Chondrocyte (in vitro differentiated cells): ENCODE measurements at places on chromosomes 1 and 21. TPM values are rescaled to one million over a fixed set of nuclear protein-coding genes. Genes with fewer than 3 reads are reported as not detected.

DNA sequence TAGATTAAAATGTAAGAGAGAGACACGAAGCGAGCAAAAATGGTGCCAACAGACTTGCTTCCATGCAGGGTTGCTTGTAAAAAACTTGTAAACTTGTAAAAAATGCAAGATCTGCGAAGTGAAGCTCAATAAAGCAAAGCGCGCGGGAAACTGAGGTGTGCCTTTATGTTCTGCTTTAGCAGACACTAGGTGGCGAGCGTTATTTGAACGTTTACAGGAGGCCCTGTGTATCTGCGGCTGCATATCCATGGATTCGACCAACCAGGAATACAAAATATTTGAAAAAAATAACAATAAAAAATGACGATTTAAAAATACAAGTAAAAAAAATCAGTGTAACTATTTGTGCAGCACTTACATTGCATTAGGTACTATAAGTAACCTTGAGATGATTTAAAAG is 1.5 kb downstream of the UBE2G2 start:
- H3K27ac ChIP-seq: peak overlapping the region; percentile 10
- H3K27me3 ChIP-seq: no peaks in the 10 kb centered on the region
- no peak for DNase-seq
- H3K4me3 ChIP-seq: peak overlapping the region; percentile 94
- H3K4me1 ChIP-seq: peaks cover 32% of the 10 kb centered on the region
- peaks cover 6% of the 10 kb centered on the region for H3K36me3 ChIP-seq

GRCh38 chr1:119004129-119004527 is 16.0 kb upstream of the TBX15 start:
- H3K4me3 ChIP-seq: no peak overlapping the region
- H3K36me3 ChIP-seq: peaks cover 3% of the 10 kb centered on the region
- no peak for DNase-seq
- peak overlapping the region; percentile 78 for H3K27ac ChIP-seq

- no peak for DNase-seq
- peaks cover 14% of the 10 kb centered on the region for H3K4me1 ChIP-seq
- no peak overlapping the region for H3K27ac ChIP-seq
- H3K4me3 ChIP-seq: no peak overlapping the region
Measured at GRCh38 chr1:220226752-220227151, 45.5 kb downstream of the RAB3GAP2 start.

DNA sequence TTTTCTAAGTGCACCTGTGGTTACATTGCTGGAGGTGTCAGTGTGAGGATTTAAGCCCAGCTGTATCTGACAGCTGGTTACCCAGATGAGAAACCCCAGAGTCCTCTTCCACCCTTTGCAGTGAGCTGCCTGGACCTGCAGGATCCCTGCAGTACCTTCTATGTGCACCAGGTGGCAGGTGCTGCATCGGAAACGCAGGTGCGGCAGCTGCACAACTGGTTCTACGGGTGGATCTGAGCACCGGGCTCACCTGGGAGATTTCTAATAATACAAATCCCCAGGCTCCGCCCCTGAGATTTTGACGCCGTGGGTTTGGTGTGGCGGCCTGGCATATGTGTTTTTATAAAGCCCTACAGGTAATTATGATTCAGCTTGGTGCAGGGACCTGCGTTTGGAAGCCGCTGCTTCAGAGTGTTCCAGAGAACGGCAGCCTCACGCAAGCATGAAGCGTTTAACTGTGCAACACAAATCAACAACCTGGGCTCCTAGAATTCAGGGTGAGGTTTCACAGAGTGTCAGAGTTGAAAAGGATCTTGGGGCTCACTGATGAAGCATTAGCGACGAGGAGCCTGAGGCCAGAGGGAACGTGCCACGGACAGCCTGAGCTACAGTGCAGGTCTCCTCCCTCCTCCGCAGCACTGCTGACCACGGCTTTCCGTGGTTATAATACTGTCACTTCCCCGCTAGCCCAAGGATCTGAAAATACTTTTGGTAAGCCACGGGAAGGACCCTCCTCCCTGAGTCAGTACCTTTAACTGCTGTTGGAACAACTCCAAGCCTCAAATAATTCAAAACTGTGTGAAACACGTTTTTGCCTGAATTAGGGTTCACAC is 96.7 kb upstream of the TRABD2B start:
- H3K27me3 ChIP-seq: peaks cover 58% of the 10 kb centered on the region
- no peaks in the 10 kb centered on the region for H3K36me3 ChIP-seq
- H3K4me1 ChIP-seq: no peaks in the 10 kb centered on the region
- H3K27ac ChIP-seq: no peak overlapping the region
- no peak for DNase-seq
- no peak overlapping the region for H3K4me3 ChIP-seq

- DNase-seq: no peak
- H3K27me3 ChIP-seq: no peaks in the 10 kb centered on the region
- H3K36me3 ChIP-seq: no peaks in the 10 kb centered on the region
Measured at GRCh38 chr21:46048926-46049889, 48.7 kb upstream of the COL6A2 start.

Gene LCE1F
- not detected in 3 replicates for total RNA-seq

Gene ILDR2
- total RNA-seq: 1.3 to 2.7 TPM (median 1.5 TPM) in 3 replicates
